ENCODE measurements at places on chromosomes 13 and 19.
A peak's percentile ranks its signal among the peaks of the same experiment; 100 is the strongest.

GRCh38 chr19:34662919-34663318 is 14.0 kb downstream of the SCGB2B2 start:
- no peak for DNase-seq

DNA sequence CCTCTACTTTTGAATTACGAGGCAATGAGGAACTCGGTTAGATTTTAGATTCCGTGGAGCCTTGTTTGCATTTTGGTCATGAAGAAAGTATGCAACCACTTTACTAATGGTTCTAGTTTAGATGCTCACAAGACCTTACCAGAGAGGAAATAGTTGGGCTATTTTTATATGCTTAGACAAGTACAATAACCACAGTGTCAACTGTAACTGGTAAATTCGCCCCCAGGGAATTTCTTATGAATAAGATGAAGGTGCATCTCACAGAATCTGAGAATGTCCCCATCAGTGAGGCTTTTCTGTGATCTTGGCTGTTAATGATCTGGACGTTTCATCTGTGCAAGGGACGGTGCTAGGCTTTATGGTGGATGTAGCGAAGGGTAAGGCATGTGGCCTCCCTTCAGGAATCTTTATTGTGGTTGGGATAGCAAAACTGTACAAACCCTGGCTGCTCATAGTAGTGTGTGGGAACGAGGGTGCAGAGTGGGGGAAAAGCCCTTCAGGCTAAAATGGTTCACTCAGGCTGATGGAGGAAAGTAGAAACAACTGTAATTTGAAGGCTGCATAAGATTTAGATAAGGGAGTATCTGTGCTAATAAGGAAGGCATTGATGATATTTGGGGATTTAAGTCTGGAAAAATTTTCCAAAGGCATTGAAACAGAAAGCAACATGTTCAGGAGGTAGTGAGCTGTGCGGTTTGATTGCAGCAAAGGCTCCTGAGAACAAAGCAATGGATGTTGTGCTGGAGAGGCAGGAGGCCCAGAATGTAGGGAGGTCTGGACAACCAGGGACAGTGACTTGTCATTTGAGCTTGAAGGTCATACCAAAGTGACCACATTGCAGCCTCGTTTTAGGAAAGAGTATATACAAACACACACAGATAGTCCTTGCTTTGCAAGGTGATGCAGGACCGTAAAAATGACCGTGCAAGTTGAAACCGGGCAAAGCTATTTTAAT is 28.4 kb downstream of the UBAC2 start:
- DNase-seq: peak; percentile 38

- DNase-seq: no peak
Observed at GRCh38 chr13:110546926-110547325, 14.6 kb downstream of the RAB20 start.

DNA sequence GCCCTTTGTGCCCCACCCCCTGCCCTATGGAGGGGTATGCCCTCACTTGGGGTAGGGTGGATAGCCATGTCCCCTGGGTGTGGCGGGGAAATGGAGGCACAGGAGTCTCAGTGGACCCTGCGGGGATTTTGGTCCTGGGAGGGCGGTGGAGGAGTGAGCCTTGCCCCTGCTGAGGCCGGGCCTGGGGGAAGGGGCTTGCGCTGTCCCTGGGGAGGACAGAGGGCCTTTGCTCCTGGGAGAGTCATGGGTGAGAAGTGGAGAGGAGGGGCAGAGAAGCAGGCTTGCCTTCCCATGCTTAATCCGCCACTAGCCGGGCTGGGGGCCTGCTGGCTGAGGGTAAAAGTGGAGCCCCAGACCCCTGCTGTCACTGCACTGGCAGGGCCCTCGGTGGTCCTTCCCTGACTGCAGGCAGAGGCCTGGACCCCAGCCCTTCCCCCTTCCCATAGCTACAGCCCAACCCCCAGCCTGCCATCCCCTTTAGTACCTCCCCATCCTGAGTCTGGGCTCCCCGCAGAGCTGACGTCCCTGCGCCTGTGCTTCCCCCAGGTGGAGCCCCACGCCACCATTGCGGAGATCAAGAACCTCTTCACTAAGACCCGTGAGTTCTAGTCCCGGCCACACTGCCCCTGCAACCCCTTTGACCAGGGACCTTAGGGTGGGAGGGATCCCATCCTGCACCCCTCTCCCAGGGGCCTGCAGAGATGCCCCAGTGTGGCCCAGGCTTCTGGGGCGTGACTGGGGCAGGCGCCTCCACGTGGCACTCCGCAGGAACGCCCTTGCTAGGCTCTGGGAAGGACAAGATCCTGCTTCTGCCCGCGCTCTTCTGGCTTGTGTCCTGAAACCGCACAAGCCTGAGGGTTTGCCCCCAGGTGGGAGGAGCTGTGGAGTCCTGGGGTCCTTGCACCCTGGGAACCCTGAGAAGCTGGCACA is 8.9 kb downstream of the NDUFB7 start:
- DNase-seq: no peak

- DNase-seq: peak; percentile 13
Observed at GRCh38 chr13:49791711-49792549, 552 bp downstream of the KPNA3 start.

DNA sequence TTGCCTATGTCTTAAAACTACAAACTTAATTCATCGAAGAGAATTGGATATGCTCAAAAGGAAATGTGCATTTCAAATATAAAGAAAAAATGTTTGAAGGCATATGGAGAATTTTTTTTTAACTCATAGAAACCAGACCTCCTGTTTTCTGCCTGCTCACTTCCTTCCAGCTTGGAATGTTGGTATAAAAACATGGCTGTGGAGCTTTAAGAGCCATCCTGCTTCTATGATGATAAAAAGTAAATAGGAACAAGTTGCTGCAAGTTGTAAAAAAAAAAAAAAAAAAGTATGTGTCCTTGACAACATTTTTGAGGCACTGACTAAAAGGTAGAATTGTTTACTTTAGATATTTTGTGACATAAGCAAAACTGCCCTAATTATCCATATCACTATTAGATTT is 1230.7 kb downstream of the PCDH9 start:
- DNase-seq: no peak

DNA sequence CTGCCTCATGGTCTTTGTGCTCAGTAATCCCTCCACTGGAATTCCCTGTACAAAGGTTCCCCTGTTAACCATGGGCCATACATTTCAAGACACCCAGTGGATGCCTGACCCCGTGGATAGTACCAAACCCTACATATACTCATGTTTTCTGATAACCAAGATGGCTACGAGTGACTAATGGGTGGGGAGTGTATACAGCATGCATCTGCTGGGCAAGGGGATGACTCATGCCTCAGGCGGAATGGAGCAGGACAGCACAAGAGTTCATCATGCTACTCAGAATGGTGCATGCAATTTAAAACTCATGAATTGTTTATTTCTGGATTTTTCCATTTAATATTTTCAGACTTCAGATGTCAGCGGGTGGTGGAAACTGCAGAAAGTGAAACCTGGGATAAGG is 13.3 kb upstream of the FGF9 start:
- DNase-seq: no peak

- peak; percentile 52 for DNase-seq
Observed at GRCh38 chr19:32599736-32600157, 18.8 kb downstream of the PDCD5 start.

DNA sequence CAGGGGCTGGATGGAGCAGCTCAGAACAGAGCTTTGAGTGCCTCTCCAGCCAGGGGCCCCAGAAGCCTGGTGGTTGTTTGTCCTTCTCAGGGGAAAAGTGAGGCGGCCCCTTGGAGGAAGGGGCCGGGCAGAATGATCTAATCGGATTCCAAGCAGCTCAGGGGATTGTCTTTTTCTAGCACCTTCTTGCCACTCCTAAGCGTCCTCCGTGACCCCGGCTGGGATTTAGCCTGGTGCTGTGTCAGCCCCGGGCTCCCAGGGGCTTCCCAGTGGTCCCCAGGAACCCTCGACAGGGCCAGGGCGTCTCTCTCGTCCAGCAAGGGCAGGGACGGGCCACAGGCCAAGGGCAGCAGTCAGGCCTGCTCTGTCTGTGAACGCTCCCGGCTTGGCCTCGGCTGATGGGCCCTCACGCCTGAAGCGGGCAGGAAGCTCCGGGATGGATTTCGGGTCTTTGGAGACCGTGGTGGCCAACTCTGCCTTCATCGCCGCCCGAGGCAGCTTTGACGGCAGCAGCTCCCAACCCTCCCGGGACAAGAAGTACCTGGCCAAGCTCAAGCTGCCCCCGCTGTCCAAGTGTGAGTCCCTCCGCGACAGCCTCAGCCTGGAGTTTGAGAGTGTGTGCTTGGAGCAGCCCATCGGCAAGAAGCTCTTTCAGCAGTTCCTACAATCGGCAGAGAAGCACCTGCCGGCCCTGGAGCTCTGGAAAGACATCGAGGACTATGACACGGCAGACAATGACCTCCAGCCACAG is at the start of gene GRK1:
TSS of gene GRK1 (plus strand) at position 269 of the 751 bp plus-strand sequence. CDS start at position 437, 168 bp downstream.
- DNase-seq: no peak

- no peak for DNase-seq
Observed at GRCh38 chr19:13681509-13681908, 82.8 kb upstream of the MRI1 start.

DNA sequence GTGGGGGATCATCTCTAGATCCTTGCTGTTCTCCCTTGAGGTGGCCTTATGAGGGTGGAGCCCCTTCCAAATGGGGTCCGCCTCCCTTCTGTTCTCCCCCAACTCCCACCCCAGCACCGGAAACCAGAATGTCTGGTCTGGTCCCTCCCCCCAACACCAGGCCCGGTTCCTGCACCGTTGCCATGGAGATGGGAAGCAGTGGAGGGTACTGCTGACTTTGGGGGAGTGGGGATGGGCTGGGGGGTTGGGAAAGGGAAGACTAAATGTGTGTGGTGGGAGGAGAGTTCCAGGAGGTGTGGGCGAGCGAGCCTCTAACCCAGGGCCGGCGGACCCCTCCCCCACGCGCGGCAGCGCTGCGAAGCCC is 1.7 kb downstream of the SHANK1 start:
- DNase-seq: no peak

DNA sequence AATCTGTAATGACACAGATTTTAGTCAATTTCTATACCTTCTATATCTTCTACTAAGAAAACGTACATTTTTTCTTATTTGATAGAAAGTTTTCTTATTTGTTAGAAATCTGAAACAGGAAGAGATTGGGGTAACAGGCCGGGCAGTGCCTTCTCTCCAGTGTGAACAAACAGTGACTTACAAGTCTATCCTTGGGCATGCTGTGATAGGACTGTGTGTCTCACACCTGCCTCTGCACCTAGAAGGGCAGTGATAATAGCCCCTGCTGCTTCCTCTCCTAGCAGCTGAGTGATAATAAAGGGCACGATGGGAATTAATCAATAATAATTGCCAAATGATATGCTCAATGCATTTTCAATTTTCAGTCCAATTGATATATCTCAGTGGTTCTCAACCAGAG is 1.4 kb downstream of the TMEM272 start:
- no peak for DNase-seq

DNA sequence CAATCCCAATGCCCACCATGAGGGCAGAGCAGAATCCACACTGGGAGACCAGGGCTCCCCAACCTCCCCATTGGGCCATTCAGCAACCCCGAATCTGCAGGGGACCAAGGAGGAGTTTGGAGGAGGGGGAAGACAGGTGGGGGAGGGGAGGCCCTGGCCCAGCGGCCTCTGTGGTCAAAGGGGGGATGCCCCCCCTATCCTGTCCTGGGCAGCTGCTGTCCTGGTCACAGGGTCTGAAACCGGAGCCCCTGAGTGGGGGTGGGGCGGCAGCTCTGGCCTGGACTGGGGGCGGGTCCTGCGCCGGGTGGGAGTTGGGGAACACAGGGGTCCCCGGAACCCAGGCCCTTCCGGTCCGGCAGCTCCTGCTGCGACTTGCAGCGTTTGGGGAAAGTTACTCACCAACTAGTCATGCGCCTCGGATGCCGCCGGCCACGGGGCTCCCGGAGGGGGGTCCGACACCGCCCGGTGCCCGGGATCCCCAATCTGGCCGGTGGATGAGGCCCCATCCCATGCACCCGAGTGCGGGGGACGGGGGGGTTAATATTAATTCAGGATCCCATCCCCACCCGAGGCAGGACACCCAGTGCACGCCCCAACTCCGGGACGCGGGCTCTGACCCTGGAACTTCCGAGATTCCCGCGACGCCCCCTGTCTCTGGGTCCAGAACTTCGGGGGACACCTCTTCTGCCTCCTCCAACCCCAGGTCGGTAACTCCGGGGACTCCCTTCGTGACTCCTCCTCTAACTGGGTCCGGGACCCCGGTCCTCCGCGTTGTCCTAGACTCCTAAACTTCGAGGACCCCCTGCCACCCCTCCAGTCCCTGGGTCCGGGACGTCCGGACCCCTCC is 872 bp downstream of the HOMER3 start:
- DNase-seq: peak; percentile 57

GRCh38 chr19:9881720-9882119 is 46.6 kb downstream of the PIN1 start:
- DNase-seq: no peak

DNA sequence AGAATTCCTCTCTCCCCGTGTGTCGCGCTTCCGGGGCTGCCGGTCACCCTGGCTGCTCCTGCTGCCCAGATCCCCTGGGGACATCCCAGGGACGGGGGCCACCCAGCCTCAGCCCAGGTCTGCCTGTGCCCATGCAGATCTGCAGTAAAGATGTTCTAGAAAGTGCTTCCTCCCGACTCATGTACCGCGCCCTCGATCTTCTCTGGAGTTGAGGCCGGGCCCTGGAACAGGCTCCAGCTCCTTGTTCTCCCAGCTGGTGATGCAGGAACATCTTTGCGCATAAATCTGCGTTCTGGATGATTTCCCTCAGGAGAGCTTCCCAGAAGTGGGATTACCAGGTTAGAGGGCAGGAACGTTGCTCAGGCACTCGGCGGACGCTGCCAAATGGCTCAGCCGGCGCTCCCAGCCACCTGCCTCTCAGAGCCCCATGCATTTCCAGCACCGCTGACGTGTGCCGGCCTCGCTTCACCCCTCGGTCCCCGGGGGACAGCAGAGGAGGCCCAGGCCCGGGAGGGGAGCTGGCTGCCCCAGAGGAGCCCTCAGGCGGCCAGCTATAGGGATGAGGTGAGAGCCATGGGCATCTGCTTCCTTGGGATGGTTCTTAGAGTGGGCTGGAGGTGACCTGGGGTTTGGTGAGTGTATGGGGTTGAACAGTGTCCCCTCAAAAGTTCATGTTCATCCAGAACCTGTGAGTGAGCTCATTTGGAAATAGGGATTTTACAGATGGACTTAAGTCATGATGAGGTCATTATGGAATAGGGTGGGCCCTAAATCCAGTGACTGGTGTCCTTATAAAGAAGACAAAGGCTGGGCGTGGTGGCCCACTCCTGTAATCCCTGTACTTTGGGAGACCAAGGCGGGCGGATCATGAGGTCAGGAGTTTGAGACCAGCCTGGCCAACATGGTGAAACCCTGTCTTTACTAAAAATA is 42.6 kb downstream of the CRTC1 start:
- DNase-seq: no peak

GRCh38 chr13:109422161-109422560 is 364.2 kb downstream of the IRS2 start:
- peak; percentile 43 for DNase-seq
